ENCODE measurements at places on chromosomes 16 and 17. TPM values are rescaled to one million over a fixed set of nuclear protein-coding genes. Genes with fewer than 3 reads are reported as not detected.

The HEATR3 gene
- 26.1 TPM for total RNA-seq

GRCh38 chr16:79229361-79229760 lies 371.2 kb downstream of the MAF start:
- peaks cover 2% of the 10 kb centered on the region for H3K27me3 ChIP-seq
- DNase-seq = no peak
- H3K36me3 ChIP-seq = peaks cover 3% of the 10 kb centered on the region
- no peaks in the 10 kb centered on the region for H3K4me1 ChIP-seq

DNA sequence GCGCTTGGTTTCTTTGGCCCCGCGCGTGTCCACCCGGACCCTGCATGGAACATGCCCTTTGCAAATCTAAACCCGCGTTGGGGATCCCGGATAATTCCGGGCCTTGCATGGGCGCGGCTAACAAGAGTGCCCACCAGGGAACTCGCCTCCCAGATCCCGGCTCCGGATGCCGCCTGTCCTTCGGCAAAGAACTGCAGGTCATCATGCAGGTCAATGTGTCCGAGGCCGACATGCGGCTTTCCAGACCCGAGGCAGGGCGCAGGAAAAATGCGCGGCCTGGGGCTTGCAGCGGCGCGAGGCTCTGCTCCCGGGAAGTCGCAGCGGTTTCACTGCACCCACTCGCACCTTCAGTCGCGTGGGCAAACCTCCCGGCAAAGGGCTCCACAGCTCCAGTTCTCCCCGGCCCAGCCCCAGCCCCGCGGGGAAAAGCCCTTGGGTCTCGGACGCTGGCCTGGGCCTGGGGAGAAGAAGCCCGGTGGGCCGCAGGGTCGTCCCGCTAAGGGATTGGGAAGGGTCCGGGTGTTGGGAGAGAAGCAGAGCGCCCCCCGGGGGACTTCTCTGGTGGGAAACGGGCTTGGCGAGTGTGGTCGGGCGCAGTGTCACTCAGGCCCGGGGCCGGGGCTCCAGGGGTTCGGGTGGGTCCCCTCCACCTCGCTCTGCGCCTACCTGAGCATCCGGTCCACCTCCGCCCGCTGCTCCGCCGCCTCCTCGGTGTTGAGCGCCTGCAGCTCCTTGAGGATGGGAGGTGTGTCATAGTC lies 805 bp downstream of the HNF1B start:
- peaks cover 91% of the 10 kb centered on the region for H3K27me3 ChIP-seq
- H3K4me3 ChIP-seq = no peak overlapping the region
- DNase-seq = no peak
- H3K4me1 ChIP-seq = peaks cover 17% of the 10 kb centered on the region
- H3K27ac ChIP-seq = no peak overlapping the region

DNA sequence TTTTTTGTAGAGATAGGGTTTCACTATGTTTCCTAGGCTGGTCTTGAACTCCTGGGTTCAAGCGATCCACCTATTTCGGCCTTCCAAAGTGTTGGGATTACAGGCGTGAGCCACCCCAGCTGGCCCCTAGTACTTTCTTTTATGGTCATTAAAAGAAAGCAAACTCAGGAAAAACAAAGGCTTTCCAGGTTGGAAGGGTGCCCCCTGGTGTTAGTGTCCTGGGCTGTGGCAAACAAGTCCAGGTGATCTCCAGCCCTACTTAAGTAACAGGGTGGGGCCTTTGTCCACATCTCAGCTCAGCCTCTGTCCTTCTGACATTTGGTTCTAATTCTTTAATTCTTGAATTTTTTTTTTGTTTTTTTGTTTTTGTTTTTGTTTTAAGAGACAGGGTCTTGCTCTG lies 6.9 kb downstream of the IGFBP4 start:
- no peak overlapping the region for H3K27ac ChIP-seq
- H3K27me3 ChIP-seq = peaks cover 4% of the 10 kb centered on the region
- peak; percentile 63 for DNase-seq
- H3K36me3 ChIP-seq = no peaks in the 10 kb centered on the region
- H3K4me1 ChIP-seq = peaks cover 30% of the 10 kb centered on the region
- H3K4me3 ChIP-seq = no peak overlapping the region

Measured in activated CD8-positive, alpha-beta memory T cell treated with anti-CD3 and anti-CD28 coated beads, Interleukin-2, amount 10 ng/mL, durations not matched to agents 7 days and 5 days (primary cell).